ENCODE measurements at places on chromosomes 11 and 22. TPM values are rescaled to one million over a fixed set of nuclear protein-coding genes. Genes with fewer than 3 reads are reported as not detected.

The C22orf23 gene
- not detected for total RNA-seq

DNA sequence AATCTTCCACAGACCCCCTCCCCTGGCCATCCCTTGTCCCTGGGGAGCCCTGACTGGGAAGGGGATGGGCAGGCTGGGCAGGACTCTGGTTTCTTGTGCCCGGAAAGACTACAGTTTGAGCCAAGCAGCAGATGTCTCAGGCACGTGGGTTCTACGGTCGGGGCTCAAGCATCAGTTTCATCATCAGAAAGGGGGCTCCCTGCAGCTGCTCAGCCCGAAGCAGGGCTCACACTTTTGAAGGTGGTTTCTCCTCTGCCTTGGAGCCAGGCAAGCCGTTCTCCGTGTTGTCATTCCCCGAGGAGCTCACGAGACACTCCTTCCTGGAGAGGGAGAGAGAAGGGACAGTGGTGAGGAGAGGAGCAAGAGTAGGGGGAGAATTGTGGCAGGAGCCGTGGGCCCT lies 15.8 kb downstream of the SCN4B start:
- DNase-seq = no peak

DNA sequence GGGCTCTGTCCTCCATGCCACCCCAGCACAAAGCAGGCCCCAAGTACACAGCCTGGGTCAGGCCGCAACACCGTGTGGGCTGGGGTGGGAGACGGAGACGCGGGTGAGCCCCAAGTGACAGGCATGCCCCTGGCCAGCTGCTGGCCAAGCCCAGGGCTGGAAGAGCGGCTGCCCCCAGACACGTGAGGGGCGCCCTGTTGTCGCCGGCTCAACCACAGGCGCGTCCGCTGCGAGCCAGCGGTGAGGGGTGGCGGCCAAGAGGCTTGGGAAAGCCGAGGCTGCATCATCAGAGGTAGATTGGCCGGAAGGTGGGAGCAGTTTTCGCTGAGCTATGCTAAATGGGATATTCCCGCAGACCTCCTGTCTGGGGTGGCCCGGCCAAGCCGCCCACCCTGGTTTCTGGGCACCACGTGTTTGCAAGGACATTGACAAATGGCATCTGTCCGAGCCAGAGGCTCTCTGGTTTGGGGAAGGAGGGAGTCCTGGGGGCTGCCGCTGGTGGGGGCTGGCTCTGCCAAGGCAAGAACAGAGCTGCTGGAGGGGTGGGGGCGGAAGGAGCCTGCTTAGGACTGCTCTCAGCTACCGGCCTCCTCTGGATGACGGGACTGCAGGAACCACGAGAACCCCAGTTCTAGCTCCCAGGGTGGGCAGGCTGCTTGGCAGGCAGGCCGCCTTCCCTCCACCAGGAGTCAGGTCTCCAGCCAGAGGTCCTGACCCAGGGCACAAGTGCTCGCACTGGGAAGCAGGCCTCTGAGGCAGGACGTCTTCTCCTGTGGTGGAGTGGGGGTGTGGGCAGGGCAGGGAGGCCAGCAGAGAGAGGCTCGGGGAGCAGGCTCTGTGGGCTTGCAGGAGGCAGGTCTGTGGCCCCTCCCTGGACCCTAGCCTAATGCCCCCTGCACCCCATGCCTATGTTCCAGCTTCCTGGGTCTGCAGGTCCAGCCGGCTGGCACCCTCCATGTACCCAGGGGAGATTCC lies 552 bp downstream of the PRR33 start:
- DNase-seq = no peak

The RFPL3 gene
- total RNA-seq = not detected

DNA sequence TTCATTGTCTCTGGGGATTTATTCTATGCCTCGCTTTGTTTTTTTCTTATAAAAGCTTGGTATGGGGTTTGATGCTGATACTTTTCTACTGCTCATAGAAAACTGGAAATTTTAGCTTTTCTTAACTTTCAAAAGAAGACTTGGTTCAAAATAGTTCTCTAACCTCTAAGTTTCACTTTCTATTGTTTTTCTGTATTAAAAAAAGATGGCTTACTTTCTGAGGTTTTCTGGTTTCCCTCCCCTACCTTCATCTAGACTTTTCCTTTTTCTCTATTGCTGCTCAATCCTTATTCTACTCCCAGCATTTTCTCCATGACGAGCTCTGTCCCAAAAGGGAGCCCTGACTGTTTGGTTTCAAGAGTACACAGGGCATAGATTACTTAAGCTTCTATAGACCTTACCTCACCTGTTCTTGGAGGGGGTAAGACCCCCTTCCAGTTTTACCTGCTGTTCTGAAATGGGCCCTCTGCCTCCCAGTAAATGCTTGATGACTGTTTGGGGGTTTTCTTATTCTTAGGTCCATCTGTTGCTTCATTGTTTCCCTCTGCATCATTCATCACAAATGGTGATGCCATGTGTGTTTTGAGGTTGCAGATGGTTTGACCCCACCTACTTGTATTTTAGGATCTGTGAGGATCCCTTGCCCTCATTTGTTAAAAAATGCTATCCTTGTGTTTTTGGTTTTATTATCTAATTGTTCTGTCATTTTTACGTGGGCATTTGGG lies 29.5 kb downstream of the DNHD1 start:
- no peak for DNase-seq

The FGF3 gene
- not detected for total RNA-seq

GRCh38 chr22:23509571-23510302 lies 70.4 kb downstream of the IGLL1 start:
- no peak for DNase-seq

The C22orf31 gene
- not detected for total RNA-seq

DNA sequence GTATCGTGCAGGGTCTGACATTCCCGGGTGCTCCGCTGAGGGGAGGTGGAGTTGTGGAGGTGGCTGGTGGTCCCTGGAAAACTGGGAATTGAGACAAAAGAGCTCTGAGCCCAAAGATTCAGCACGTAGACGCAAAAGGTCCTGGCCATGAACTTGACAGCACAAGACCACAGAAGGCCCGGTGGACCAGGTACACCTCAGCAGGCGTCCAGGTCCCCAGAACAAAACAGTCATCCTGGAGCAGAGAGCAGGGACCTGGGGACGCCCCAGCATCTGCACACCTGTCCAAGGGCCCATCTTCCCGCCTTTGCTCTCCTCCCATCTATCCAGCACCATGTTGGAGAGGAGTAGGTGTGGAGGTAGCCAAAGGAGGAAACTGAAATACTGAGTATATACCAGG lies 13.8 kb upstream of the MB start:
- DNase-seq = peak; percentile 73

DNA sequence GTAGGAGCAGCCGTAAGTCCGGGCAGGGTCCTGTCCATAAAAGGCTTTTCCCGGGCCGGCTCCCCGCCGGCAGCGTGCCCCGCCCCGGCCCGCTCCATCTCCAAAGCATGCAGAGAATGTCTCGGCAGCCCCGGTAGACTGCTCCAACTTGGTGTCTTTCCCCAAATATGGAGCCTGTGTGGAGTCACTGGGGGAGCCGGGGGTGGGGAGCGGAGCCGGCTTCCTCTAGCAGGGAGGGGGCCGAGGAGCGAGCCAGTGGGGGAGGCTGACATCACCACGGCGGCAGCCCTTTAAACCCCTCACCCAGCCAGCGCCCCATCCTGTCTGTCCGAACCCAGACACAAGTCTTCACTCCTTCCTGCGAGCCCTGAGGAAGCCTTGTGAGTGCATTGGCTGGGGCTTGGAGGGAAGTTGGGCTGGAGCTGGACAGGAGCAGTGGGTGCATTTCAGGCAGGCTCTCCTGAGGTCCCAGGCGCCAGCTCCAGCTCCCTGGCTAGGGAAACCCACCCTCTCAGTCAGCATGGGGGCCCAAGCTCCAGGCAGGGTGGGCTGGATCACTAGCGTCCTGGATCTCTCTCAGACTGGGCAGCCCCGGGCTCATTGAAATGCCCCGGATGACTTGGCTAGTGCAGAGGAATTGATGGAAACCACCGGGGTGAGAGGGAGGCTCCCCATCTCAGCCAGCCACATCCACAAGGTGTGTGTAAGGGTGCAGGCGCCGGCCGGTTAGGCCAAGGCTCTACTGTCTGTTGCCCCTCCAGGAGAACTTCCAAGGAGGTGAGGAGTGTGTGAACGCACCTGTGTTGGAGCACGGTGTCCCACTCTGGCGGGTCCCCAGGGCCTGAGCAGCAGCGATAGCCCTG lies at the start of gene TAGLN:
TAGLN (plus strand) TSS at position 318 of the 863 bp plus-strand sequence. CDS start 3,644 bp downstream, outside the sequence.
- DNase-seq = no peak

The SCUBE2 gene
- total RNA-seq = 32.9 TPM

DNA sequence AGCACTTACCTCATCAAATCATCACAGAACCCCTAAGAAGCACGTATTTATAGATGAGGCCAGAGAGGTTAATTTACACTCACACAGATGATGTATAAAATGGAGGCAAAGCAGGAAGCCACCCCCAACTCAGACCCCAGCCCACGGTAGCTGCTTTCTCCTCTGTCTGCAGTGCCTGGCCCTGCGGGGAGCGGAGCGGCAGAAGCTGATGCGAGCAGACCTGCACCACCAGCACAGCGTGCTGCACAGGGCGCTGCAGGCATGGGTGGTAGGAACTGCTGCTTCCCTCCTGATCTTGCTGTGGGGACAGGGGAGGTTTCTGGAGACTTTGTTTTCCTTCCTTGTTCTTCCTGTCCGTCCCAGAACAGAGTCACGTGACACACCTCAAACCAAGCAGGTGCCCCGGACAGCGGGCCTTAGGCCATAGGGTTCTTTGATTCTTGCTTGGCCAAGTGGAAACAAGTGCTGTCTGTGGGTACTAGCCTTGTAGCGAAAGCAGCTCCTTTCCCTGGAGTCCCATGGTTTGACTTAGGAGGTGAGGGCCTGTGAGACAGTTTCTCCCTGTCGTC lies 57.8 kb downstream of the PISD start:
- DNase-seq = no peak

The SERPING1 gene
- 93.3 TPM for total RNA-seq

DNA sequence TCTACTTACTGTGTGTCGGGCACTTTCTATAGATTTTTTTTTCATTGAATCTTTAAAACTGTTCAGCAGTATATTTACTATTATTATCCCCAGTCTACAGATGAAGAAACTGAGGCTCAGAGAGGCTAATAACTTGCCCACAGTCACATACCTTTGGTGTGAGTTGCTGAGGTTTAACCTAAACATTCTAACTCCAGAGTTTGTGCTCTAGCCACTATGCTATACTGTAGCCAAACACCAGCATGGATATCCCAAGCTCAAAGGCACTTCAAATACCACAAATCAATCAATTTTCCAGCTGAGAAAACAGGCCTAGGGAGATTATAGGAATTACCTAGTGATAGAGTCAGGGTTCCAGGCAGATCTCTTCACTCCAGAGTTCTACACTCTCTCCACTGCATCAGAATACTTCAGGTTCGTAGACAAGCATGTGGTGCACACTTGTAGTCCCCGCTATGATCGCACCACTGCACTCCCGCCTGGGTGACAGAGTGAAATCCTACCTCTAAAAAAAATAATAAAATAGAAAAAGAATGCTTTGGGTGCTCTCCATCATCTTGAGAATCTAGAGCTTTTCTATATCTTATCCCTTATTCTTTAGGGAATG lies 20.4 kb upstream of the UPB1 start:
- DNase-seq = no peak

The DEPDC5 gene
- 10.2 TPM for total RNA-seq

DNA sequence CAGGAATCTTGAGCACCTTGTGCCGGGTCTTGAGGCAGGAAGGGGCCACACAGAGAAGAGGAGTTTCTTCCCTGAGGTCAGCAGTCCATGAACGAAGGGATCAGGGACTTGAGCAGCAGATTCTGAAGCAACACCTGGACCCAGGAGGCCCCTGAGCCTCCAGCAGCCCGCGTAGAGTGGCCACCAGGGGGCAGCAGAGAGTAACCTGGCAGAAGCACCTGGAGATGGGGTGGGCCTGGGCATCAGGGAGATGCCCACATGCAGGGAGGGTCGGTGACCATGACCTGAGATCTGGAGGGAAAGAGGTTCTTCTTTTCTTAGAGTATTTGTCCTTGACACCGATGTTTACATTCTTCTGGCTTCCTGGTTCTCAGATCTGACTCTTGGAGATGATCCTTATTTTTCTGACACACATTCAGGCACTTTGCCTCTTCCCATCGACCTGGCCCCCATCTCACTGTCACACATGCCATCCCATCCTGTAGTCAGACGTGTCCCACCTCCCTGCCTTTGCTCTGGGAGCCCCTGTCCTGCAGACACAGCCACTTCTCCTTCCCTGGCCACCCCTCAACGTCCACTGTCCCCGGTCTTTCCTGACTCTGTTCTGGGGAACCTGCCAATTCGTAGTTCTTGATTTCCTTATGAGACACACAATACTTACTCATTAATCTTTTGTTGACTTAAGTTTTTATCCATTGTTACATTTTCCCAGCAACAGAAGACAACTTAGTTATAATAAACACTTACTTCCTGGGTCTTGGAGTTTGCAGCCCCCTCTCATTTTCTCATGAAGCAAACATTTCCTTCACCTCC lies 66.5 kb downstream of the GGTLC2 start:
- DNase-seq = no peak

DNA sequence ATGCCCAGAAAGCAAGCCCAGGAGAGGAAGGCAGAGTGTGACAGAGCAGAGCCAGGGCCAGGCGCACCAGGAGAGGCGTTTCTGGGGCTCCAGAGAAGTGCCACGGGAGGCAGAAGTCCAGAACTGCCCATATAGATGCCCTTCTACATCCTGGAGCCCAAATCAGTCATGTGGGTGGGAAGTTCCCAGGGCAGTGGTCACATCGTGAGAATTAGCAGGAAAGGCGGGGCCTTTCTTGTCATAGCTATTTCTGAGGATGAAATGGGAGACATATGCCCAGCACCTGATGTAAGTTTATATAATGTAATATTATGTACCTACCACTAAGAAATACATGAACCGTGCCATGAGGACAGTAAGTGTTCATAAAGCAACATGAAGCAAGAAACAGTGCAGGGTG lies 13.1 kb downstream of the ZDHHC24 start:
- no peak for DNase-seq

The ZDHHC8 gene
- total RNA-seq = 32.6 TPM

The GLYAT gene
- not detected for total RNA-seq

The POU2AF2 gene
- not detected for total RNA-seq

DNA sequence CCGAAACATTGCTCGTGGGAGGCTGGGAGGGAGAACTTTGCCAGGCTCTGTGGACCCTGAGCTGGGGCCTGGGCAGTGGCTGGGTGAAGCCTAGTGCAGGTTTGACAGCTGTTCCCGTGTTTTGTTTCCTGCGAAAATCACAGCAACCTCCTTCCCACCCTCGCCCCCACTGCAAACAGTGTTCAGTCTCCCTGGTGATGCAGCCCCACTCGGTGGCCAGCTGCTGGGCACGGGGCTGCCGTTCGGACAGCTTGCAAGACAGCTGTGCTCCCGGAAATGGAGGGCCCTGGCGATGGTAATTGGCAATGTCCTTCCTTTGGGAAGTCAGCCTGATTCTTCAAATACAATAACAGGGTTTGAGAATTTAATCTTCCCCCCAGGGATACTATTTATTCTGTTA lies 10.4 kb upstream of the GAL start:
- no peak for DNase-seq

The CASP1 gene
- total RNA-seq = 20.1 TPM
